ENCODE measurements at places on chromosomes 2 and 18.
A peak's percentile ranks its signal among the peaks of the same experiment; 100 is the strongest.

GRCh38 chr2:40039549-40039948 lies 260.5 kb upstream of the THUMPD2 start:
- no peak for DNase-seq
- no peak overlapping the region for H3K4me3 ChIP-seq
- no peaks in the 10 kb centered on the region for H3K36me3 ChIP-seq
- H3K27ac ChIP-seq = no peak overlapping the region

- no peak for DNase-seq
- H3K4me1 ChIP-seq = no peaks in the 10 kb centered on the region
- H3K4me3 ChIP-seq = no peak overlapping the region
- H3K27me3 ChIP-seq = peaks cover 22% of the 10 kb centered on the region
- H3K27ac ChIP-seq = no peak overlapping the region
- H3K36me3 ChIP-seq = no peaks in the 10 kb centered on the region
Measured at GRCh38 chr2:108330979-108331378, 42.3 kb downstream of the SULT1C2 start.

- peaks cover 40% of the 10 kb centered on the region for H3K36me3 ChIP-seq
- DNase-seq = no peak
- H3K4me3 ChIP-seq = peak overlapping the region; percentile 96
- peak overlapping the region; percentile 98 for H3K27ac ChIP-seq
- H3K27me3 ChIP-seq = no peaks in the 10 kb centered on the region
Measured at GRCh38 chr2:237693291-237693994, 66.1 kb downstream of the LRRFIP1 start.

DNA sequence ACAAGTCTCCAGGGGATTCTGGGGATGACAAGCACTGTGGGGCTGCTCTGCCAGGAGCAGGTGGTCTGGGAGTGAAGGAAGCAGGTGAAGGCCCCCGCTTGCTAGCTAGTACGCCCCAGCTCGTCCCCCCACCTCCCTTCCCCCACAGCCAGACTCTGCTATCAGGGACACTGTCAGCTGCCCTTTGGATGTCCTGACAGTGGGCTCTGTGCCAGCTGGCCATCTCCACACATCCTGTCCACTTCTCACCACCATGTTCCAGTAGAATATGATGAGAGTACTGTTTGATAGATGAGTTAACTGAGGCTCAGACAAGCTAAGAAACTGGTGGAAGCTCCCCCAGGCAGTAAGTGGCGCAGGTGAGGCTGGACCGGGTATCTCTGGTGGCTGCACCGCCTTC lies 276.2 kb downstream of the CELF4 start:
- no peak overlapping the region for H3K27ac ChIP-seq
- H3K27me3 ChIP-seq = no peaks in the 10 kb centered on the region
- no peaks in the 10 kb centered on the region for H3K4me1 ChIP-seq
- no peak overlapping the region for H3K4me3 ChIP-seq
- no peak for DNase-seq

- H3K27ac ChIP-seq = no peak overlapping the region
- no peaks in the 10 kb centered on the region for H3K4me1 ChIP-seq
- peaks cover 57% of the 10 kb centered on the region for H3K36me3 ChIP-seq
- H3K4me3 ChIP-seq = no peak overlapping the region
- H3K27me3 ChIP-seq = no peaks in the 10 kb centered on the region
- DNase-seq = no peak
Measured at GRCh38 chr2:32553829-32554432, 73.9 kb upstream of the TTC27 start.

DNA sequence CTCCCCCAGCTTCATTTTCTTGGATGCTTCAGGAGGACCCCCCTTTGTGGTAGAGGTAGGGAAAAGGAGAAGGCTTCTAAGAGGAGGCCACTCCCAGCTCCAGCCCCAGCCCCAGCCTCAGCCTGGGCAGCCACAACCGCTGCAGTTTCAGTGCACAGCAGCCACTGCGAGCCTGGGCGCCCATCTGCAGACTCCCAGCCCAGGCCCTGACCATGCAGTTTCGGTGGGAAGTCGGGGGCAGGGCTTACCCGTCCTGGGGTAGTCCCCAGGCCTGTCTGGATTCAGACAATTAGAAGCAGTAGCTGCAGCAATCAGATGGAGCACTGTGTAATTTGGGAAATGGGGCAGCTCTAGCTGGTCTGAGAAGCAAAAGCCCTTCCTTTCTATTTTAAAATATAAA lies 28.6 kb downstream of the ITM2C start:
- H3K36me3 ChIP-seq = no peaks in the 10 kb centered on the region
- no peak overlapping the region for H3K27ac ChIP-seq
- no peak overlapping the region for H3K4me3 ChIP-seq
- peaks cover 23% of the 10 kb centered on the region for H3K27me3 ChIP-seq
- peak; percentile 29 for DNase-seq

DNA sequence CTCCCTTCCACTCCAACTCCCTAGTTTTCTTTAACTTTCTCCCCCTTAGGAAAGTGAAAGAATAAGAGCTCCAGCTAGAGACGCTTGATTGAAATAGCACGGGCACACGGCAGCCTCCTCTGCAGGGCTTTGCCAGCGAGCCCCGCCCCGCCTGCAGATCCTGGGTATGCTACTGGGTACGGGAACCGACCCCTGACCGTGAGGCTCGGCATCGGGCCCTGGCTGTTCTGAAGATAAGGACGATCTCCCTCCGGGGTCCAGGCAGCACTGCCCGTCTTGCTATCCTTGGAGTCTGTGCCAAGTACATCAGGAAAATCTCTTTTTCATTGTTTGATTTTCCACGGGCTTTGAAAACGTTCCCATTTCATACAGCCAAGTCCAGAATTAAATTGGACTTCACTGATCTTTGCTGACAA lies 284.5 kb downstream of the MTX2 start:
- H3K27me3 ChIP-seq = peaks cover 55% of the 10 kb centered on the region
- H3K4me3 ChIP-seq = peak overlapping the region; percentile 69
- no peaks in the 10 kb centered on the region for H3K36me3 ChIP-seq
- no peak overlapping the region for H3K27ac ChIP-seq

DNA sequence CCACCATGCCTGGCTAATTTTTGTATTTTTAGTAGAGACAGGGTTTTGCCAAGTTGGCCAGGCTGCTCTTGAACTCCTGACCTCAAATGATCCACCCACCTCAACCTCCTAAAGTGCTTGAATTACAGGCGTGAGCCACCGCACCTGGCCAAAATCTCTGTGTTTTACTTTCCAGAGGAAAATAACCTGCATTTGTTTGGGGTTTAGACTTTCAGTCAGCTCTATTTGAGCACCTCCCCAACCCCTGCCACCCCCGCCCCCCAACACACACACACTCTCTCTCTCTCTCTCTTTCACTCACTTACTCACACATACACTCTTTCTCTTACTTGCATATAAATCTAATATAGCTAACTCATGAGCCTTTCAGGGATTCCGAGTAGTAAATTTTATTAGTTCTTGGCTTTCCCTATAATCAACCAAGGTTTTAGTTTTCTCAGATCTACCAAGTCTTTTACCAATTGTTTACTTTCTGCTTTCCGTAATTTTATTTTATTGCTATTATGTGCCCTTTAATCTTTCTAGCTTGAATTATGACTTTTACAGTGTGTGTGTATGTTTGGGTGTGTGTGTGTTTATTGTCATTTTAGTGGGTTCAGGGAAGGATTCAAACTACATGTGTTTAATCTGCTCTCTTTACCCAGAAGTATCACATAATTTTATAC lies 24.5 kb downstream of the MFSD6 start:
- H3K4me3 ChIP-seq = no peak overlapping the region
- peak overlapping the region; percentile 77 for H3K27ac ChIP-seq
- H3K4me1 ChIP-seq = peaks cover 64% of the 10 kb centered on the region
- no peak for DNase-seq
- H3K27me3 ChIP-seq = no peaks in the 10 kb centered on the region

GRCh38 chr2:9961013-9961412 lies 9.5 kb downstream of the GRHL1 start:
- peaks cover 8% of the 10 kb centered on the region for H3K27me3 ChIP-seq
- no peak for DNase-seq

DNA sequence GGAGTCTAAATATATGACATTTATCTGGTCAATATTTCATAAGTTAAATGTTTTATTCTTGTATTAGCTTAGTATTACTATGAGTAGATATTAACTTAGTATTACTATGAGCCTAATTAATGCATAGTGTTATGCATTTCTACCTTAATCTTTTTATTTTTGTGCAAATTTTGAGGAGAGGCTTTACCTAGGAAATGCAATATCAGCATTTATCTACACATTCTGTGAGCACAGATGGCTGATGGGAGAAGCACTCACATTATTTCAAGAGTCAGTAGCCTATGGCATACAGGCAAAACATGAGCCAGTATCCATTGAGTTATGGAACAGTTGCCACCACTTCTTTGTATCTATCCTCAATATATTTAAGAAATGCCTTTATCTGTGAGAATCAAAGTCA lies 404.6 kb upstream of the KCNJ3 start:
- H3K27ac ChIP-seq = no peak overlapping the region
- H3K27me3 ChIP-seq = no peaks in the 10 kb centered on the region
- DNase-seq = no peak
- H3K4me1 ChIP-seq = no peaks in the 10 kb centered on the region

GRCh38 chr2:52077159-52077558 lies 1045.2 kb upstream of the NRXN1 start:
- H3K36me3 ChIP-seq = no peaks in the 10 kb centered on the region
- no peak for DNase-seq
- no peak overlapping the region for H3K27ac ChIP-seq
- no peaks in the 10 kb centered on the region for H3K27me3 ChIP-seq

DNA sequence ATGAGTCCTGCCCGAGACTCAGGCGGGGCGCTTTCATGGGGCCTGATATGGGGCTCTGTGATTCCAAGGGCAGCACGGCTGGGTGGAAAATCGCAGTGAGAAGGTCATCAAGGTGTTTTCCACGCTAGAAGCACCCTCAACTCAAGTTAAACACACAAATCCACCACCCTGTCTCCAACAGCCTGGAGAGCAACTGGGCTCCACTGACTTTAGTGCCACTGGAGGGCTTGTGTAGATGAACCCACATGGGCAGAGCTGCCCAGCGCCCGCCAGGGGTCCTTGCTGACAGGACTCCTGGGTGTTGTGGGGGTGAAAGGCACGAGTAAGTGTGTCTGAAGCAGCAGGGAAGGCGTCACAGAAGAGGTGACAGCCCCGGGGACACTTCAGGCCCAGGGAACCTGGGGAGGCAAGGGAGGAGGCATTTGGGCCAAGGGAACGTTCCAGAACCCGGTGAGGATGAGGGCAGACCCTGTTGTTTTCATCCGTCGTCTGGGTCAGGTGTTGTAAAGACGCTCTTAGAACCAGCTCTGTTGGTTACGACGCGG lies 51.8 kb upstream of the CTDP1 start:
- no peak overlapping the region for H3K4me3 ChIP-seq
- no peak overlapping the region for H3K27ac ChIP-seq
- no peaks in the 10 kb centered on the region for H3K36me3 ChIP-seq
- peaks cover 10% of the 10 kb centered on the region for H3K4me1 ChIP-seq
- H3K27me3 ChIP-seq = peaks cover 18% of the 10 kb centered on the region

All from activated T-cell treated with anti-CD3 and anti-CD28 coated beads, Interleukin-2, amount 50 U/mL, for 24 hours (primary cell).